Activated naive CD4-positive, alpha-beta T cell treated with anti-CD3 and anti-CD28 coated beads, Interleukin-2, amount 50 U/mL, for 72 hours (primary cell): ENCODE measurements at places on chromosomes 6 and 20. TPM values are rescaled to one million over a fixed set of nuclear protein-coding genes. Genes with fewer than 3 reads are reported as not detected.

SLC17A2 gene
- 0.25 TPM for total RNA-seq

RAB44 gene
- 0.12 TPM for total RNA-seq

MAFB gene
- total RNA-seq = not detected

SLC35F1 gene
- total RNA-seq = not detected

TULP1 gene
- not detected for total RNA-seq
